Activated CD4-positive, CD25-positive, alpha-beta regulatory T cell treated with anti-CD3 and anti-CD28 coated beads, Interleukin-2, amount 50 U/mL, for 72 hours (primary cell): ENCODE measurements at places on chromosomes 7 and 10.

- no peak for DNase-seq
Observed at GRCh38 chr7:136857573-136857972, 10.9 kb upstream of the CHRM2 start.

DNA sequence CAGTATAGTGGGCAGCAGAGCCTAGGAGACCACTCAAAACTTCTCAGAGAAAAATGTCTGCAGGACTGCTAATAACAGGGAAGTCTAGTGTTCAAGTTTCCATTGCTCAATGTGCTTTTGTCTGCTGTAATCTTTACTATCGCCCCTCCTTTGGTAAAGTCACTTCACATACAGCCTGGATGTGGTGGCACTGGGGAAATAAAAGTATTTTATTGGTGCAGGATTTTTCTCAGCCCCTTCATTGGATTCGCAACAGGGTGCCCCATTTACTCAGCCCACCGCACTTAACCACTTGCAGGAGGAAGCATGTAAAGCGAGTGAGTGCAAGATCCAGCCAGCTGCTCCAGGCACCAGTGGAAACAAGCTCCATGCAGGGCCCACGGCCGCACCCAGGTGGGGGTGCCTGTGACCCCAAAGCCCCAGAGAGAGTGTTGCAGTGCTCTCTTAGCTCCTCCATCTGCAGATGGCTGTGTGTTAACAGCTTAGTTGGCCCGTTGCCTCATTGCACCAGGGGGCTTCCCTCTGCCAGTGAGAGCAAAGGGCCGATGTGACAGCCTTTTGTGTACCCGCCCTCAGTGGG lies 163.5 kb upstream of the TMEM72 start:
- no peak for DNase-seq

DNA sequence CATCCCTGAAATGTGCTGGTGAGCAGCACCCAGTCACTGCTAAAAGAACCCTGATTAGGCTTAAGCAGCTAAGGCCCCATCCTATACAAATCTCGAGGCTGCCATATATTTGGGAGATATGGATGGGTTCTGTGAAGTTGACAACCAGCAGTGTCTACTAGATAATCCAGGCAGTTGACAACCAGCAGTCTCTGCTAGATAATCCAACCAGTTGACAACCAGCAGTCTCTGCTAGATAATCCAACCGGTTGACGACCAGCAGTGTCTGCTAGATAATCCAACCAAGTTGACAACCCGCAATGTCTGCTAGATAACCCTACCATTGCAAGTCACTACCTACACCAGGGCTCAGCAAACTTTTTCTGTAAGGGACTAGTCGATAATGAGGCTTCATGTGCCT lies 58.3 kb upstream of the KDM7A start:
- no peak for DNase-seq

DNA sequence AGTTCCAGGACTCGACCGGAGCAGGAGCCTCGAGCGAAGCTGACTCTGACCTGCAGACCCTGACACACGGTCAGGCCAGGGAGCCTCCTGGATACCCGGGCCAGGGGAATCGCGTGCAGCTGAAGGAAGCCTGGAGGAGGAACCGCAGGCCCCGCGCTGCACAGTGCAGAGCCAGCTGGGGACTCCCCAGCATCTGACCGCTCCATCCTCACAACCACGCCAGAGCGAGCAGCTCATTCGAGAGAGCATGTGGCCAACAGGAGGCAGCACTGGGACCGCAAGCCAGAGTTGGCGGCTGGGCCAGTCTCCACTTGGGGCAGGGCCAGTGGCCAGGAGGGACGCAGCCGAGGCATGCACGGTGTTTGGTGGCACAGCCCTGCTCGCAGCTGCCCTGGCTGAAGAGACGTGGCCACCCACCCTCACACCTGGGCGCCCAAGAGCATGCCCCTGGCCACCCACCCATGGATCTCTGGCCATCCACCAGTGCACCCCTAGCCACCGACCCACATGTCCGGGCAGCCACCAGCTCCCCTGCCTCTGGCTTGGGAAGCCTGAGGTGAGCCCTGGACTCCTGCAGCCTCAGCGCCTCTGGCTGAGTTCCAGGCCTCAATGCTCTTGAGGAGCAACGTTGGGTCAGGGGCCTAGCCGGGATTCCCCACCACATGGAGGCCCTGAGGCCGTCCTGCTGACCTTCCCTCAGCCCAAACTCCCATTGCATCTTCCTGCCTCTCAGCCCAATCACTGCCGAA lies 213.9 kb downstream of the ELFN1 start:
- no peak for DNase-seq

DNA sequence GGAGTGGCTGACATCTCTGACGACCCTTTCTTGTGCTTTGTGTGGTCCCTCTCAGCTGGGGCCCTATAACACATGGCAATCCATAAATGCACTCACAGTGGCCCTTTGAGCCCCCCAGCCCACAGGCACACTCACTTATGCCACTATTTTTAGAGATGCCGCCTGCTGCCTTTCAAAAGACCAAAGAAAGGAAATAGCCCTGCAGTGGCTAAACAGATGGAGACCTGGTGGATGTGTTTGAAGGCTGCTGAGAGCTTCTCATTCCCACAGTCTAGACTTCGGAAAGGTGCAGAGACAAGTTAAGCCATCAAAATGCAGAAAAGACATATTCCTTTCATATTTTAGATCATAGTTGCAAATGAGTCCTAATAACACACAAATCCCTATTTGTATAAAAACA lies 42.0 kb upstream of the PDZD8 start:
- no peak for DNase-seq

GRCh38 chr7:105156731-105157130 lies 142.7 kb downstream of the KMT2E start:
- DNase-seq: no peak

GRCh38 chr7:88452646-88453045 lies 146.0 kb upstream of the STEAP4 start:
- DNase-seq: no peak

DNA sequence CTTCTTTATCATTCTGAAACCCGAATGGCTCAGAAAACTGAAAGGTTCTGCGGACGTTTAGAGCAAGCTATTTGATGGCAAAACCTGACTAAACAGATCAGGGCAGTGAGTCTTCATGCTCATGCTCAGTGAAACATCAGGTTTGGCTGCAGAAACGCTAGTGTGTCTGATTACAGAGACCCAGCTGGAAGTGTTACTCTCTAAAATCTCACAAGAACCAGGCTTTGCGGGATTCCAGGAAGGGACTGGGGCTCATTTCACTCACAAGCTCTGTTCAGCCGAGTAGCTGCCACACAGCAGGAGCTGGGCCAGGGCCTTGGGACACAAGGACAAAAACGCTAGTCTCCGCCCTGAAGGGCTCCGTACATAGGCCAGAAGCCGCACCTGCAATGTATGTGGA lies 2.9 kb downstream of the PITRM1 start:
- no peak for DNase-seq
